Activated CD4-positive, alpha-beta T cell treated with anti-CD3 and anti-CD28 coated beads, Interleukin-10, Interleukin-2, amounts not matched to agents 100 ng/mL and 50 ng/mL, durations not matched to agents 16 hours and 8 hours (primary cell): ENCODE measurements at places on chromosomes 1 and 21.

DNA sequence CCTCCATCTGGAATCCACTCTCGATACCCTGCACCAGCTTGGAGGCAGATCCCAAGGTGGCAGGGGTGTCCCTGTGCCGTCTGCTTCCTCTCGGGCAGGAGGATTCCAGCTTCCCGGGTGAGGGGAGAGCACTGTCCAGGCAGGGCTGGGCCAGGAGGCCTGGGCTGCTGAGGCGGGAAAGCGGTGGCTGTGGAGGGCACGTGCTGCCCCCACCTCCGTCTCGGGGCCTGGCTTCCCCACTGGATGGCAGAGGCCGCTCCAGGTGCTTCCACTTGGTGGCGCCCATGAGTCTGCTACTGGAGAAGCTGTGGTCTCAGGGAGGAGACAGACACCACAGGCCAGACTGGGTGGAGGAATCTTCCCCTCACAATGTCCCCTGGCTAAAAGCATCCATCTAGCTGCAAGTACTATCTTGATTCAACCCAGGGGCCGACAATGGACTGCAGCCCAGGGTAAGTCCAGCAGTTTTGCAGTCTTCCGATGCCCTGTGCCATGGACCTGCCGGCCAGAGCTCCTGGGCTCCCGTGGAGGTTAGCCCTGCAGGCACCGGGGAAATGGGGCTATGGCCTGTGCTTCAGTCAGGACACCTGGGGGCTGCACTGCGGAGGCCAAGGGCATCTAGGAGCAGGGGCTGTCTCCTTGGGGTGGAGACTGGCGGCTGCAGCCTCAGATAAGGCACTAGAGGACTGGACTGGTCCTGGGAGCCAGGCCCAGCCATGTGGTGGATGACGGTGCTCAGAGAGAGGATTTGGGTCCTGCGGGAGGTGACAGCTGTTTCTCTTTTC, 41.3 kb upstream of the EIF4G3 start:
- peak; percentile 51 for DNase-seq

- DNase-seq: no peak
Observed at GRCh38 chr21:41961282-41961701, 7.5 kb upstream of the C2CD2 start.

- no peak for DNase-seq
Observed at GRCh38 chr1:96710708-96711477, 10.7 kb upstream of the PTBP2 start.

GRCh38 chr1:58779801-58780382, 4.0 kb downstream of the JUN start:
- DNase-seq: no peak

DNA sequence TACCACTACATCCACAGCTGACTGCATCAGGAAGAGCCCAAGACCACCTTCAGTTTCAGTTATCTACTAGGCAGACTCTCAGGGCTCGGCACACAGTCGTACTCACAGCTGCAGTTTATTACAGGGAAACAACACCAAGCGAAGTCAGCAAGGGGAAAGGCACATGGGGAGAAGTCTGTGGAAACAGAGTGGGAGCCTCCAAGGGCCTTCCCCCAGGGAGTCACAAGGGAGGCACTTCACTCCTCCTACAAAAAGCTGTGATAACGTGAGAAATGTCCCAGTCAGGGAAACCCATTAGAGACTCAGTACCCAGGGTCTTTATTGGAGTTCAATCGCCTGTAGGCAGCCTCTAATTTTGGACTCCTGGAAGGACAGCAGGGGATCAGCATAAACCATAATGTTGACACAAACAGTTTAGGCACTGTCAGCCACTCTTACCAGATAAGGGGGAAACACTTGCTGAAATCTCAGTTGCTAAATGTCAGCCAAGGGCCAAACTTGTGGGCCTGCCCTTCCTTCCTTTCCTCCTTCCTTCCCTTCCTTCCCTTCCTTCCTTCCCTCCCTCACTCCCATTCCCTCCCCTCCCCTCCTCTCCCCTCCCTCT, 444.0 kb downstream of the SMYD3 start:
- DNase-seq: no peak

- no peak for DNase-seq
Observed at GRCh38 chr1:117261424-117261785, 50.7 kb upstream of the VTCN1 start.

- no peak for DNase-seq
Observed at GRCh38 chr1:26075421-26076144, 8.2 kb upstream of the TRIM63 start.

- DNase-seq: no peak
Observed at GRCh38 chr21:29018540-29018939, 609 bp downstream of the RWDD2B start.

- no peak for DNase-seq
Observed at GRCh38 chr1:85663382-85663781, 44.9 kb downstream of the ZNHIT6 start.

DNA sequence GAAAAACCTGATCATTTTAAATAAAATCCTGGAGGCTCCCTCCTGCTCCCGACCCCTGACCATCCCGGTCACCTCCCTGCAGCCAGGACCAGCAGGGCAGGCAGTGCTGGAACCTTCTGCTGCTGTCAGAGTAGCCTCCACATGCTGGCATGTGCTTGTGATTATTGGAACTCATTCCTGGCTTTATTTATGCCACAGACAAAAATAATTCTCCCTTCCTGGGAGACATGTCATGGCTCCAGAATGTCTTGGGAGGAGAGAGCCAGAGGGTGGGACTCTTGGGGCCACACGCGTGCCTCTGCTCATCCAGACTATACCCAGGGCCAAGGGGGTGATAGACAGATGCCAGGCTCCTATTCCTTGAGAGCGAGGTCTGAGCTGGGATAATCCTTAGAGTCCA, 183.6 kb upstream of the RAB4A start:
- no peak for DNase-seq

GRCh38 chr1:184851822-184852746, 97.4 kb upstream of the EDEM3 start:
- no peak for DNase-seq

DNA sequence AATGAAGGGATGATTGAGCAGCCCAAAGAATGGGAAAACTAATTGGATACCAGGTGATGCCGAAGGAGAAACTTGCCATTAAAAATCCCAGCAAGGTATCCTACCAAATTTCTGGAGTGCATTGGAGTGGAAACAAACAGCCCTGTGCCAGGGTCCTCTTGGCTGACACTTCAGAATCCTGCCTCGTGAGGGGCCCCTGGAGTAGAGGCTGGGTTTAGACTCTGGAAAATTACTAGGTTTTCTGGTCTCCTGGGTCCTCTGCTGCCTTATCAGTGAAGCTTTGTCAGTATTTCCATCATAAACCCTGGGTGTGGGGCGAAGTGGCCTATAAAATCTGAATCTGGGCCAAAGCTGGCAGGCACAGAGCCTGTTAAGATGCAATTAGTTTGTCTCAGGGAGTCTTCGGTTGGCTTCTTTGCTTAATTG, 289.2 kb upstream of the USP24 start:
- no peak for DNase-seq

DNA sequence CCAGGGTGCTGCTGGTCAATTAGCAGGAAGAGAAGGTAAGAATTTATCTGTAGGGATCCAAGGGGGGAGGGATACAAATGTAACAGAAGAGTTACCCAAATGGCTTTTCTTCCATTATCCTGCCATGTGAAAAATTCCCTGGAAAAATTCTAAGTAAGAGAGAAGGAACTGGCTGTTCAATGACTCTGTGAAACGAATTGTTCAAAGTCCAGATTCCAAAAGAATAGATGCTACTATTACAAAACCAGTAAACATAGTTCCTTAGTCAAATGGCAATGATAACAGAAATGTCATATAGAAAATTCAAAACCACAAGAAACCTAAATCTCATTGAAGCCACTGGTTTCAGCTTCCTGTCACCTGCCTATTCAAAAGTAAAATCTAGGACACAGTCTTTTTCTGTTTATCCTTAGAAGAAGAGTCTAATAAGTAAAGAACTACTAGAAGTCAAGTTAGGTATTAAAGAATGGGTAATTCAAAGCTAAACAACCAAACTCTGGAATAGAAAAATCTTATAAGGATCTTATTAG, 102.6 kb downstream of the ZNF644 start:
- peak; percentile 54 for DNase-seq

GRCh38 chr1:100474834-100475233, 63.1 kb upstream of the GPR88 start:
- DNase-seq: no peak
